ENCODE measurements at places on chromosomes 3 and 15. TPM values are rescaled to one million over a fixed set of nuclear protein-coding genes. Genes with fewer than 3 reads are reported as not detected.

ABCC5 gene
- 17.7 TPM for polyA plus RNA-seq

ZXDC gene
- 12.2 TPM for polyA plus RNA-seq

GRCh38 chr15:78018445-78018844, 59.1 kb downstream of the TBC1D2B start:
- DNase-seq: no peak

- DNase-seq: peak; percentile 54
Measured at GRCh38 chr3:126014252-126014651, 45.3 kb downstream of the ROPN1B start.

RCN2 gene
- 55.7 TPM for polyA plus RNA-seq

GRCh38 chr15:41566121-41566885, 7.3 kb downstream of the TYRO3 start:
- DNase-seq: no peak

TARS3 gene
- 3.4 TPM for polyA plus RNA-seq

SLC24A5 gene
- not detected for polyA plus RNA-seq

HRH1 gene
- 7.6 TPM for polyA plus RNA-seq

AGBL1 gene
- not detected for polyA plus RNA-seq

DNA sequence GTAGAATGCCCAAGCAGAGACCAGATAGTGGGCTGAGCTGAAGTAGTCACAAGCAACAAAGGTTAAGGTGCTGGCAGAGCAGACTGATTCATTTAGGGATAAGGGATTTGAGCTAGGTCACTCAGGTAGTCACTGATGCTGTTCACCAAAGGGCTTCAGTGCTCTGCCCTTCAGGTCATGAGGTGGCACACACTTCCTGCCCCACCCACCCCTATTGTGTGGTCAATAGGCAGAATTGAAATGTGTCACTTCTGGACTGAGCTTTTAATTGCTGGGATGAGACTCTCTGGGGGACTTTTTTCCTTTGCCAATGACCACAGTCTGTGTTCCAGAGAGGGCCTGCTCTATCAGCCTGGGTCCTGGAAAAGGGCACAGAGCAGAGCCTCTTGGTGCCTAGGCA, 2.9 kb upstream of the DIS3L start:
- DNase-seq: no peak

NOX5 gene
- polyA plus RNA-seq: 0.07 TPM

DNA sequence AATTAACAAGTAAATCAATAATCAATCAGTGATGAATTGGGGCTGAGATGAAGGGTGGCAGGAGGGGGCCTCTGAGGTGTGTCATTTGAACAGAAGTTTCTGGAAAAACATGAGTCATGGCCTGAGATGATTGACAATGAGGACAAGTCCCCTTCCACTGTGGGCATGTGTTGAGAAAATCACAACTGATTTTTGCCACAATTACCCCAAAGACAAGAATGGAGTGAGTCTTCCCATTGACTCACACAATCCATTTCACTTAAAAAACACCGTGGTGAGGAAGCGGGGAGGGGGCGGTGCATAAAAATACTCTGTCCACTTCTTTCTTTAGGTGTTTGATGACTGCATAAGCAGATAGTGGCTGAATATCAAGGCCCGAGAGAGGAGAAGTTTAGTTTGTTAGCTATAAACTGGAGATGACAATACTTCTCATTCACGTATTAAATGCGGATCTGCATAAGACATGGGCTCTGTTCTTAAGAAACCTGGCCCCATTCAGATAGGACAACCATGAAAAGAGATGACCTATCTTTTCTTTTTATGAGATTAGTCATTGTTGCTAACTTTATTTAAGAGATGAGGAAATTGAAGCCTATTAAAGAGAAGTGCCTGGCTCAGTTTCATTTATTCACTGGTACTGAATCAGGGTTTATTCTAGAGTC, 34.7 kb downstream of the SHC4 start:
- DNase-seq: peak; percentile 33

GRAMD2A gene
- not detected for polyA plus RNA-seq

- DNase-seq: no peak
Measured at GRCh38 chr3:156321945-156322344, 201.6 kb downstream of the KCNAB1 start.

DNA sequence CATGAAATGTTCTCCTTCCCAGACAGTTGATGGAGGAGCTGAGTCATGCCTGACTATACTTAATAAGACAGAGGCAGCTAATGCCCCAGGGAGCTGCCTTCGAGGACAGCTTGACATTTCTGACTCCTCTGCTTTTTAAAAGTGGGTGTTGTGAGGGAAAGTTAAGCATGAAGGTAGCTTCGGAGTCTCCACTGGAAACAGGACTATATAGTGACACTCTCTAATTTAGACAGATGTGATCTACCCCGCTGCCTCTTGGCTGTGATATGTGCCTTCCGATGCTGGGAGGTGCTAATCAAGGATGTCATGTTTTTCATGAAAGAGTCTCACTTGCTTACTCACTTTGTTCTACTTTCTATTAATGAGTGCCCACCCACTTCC, 72.7 kb downstream of the IL1RAP start:
- peak; percentile 62 for DNase-seq

DNA sequence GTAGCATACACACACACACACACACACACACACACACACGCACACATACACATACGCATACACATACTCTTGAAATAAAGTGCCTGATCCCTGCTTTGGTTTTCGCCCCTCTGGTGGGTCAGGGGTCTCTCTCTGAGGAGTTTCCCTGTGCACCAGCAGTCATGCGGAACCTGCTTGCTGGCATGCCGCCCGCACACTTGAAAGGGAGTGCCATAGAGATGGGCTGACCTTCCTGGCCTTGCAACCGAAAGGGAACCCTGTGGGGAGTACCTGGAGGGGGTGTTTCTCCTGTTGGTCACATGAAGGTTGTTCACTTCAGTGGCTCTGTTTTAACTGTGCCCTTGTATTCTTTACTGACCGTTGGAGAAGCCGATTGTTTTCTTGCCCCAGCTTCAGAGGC, 752.3 kb downstream of the NR2F2 start:
- DNase-seq: no peak

DNA sequence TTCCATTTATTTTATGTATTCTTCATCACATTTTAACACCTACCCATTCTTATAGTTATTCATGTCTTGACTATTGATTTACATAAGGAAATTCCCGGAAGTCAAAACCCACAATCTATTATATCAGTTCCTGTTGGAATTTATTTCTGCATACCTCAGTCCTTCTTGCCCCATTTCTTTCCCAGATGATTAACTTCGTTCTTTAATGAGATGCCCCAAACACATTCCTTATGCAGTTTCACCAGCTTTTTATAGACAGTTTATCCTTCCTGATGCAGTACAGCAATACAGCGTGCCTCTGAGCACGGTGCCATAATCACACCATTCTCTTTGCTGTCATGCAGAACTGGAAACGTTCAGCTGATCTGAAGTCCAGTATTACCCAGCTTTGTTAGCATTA, 175.8 kb upstream of the NANOGP8 start:
- DNase-seq: no peak

GRCh38 chr15:22810853-22811338, 24.5 kb downstream of the NIPA1 start:
- DNase-seq: peak; percentile 28

GRCh38 chr3:29488922-29489321, 208.1 kb downstream of the RBMS3 start:
- peak; percentile 50 for DNase-seq

DNA sequence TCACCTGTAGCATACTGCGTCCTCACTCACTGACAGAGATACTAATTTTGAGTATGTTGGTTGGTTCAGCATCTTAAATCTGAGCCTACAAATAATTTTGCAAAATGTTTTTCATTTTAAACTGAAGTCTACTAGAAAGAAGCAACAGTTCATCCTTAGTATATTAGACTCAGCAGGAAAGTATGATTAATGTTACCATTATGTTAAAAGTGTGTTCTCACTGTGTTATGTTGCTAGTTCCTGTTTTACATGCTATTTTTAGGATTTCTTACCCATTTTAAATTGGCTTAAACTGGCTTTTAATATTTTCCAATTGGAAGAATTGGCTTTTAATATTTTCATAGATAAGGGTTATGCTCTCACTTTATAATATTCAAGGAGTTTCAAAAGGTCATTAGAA, 25.7 kb downstream of the ACKR4 start:
- DNase-seq: no peak

DNA sequence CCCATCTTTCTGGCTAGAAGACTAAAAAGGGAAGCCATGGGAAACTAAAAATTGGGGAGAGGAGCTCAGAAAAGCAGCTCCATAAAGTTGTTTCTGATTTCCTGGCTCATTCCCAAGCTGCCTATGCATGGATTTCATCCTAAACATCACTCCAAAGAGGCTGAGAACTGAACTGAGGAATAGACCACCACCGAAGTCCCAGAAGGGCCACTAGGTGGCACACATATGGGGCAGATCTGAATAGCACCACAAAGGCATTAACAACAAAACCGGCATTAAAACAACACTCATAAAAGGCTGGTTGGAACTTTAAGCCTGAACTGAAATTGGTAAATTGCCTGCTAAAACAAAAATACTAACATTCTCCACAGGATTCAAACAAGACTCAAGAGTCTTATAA, 106.3 kb downstream of the PLD1 start:
- peak; percentile 37 for DNase-seq

IL16 gene
- 0.24 TPM for polyA plus RNA-seq

DNA sequence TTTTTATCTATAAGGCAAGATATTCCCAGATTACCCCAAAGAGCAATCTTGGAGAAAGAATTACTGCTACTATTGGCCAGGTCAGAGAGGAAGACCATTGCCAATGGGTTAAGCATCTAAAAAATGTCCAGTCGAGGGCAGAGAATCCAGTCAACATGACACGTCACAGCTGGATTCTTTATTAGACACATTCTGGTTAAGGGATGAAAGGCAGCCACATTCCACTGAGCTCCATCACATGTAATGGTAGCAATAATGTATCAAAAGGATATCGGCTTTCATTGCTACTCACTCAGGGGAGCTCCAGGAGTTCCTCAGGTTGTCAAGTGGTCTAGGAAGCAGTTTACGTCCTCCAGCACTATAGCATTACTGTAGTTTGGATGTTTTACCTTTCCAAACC, 421.1 kb downstream of the PLOD2 start:
- DNase-seq: peak; percentile 2

DNA sequence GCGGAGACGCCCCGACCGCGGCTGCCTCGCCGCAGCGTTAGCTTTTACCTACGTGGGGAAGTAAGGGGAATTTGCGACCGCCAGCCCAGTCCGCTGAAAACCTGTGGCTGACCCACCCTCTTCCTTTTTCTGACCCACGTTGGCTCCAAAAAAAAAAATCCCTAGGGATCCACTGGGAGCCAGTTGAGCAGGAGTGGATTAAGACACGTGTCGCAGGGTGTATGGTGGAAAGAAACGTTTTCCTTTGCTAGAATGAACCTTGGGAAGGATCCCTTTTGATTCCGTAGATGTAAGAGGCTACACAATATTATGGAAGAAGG, 575 bp upstream of the PCYT1A start:
- DNase-seq: peak; percentile 19

CADPS gene
- polyA plus RNA-seq: not detected

TYRO3 gene
- 18.4 TPM for polyA plus RNA-seq

- peak; percentile 83 for DNase-seq
Measured at GRCh38 chr3:109532257-109533216, 195.2 kb upstream of the DPPA4 start.

- DNase-seq: no peak
Measured at GRCh38 chr3:193271101-193271840, 30.2 kb downstream of the PLAAT1 start.

ZNF80 gene
- polyA plus RNA-seq: not detected

GRCh38 chr15:64640146-64640871, 135.1 kb downstream of the RBPMS2 start:
- DNase-seq: no peak
